T-cell (primary cell): ENCODE measurements at places on chromosomes 6 and 20.

- no peak for DNase-seq
These were observed 33.1 kb upstream of the LCA5 start for GRCh38 chr6:79570129-79571029.

- DNase-seq: no peak
These were observed 370.2 kb downstream of the UTRN start for GRCh38 chr6:144655376-144655775.

GRCh38 chr20:46435146-46435545 is 28.7 kb upstream of the ELMO2 start:
- no peak for DNase-seq

DNA sequence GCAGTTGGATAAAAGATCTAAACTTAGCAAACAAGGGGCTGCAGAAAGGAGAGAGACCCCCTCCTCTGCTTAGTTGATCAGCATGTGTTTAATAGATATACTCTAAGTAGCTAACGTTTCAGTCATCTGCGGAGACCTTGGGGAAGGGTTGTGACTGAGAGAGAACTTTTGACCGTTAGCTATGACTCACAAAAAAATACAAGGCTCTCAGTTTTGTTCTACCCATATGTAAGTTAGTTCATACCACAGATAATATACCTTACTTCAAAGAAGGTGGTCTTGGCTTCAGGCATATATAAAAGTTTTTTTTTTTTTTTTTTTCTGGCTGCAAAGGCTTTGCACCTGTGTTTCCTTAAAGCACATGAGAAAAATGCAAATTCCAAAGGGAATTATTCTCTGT is 258.9 kb downstream of the GJA1 start:
- DNase-seq: no peak

- peak; percentile 39 for DNase-seq
These were observed 7.8 kb downstream of the SYNGAP1 start for GRCh38 chr6:33427585-33428223.

GRCh38 chr6:106087548-106088325 is 1.6 kb downstream of the PRDM1 start:
- DNase-seq: no peak

DNA sequence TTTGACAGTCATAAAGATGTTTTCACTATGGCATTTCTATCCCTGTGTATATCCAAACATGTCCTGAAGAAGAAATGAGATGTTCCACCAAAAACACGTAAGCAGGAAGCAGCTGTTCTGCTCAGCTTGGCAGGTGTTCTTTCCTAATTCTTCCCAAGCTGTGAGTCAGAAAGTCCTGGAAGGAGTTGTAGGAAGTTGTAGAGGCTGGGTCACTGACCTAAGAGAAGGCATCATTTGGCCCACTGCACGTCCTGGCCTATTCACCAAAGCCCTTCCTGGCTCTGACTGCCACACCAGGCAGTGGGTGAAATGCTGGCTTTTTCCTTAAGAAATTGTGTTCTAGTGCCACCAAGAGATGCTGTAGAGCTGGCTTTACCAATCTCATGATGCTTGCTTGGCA is 40.3 kb downstream of the STX11 start:
- no peak for DNase-seq

- DNase-seq: peak; percentile 65
These were observed 2.7 kb upstream of the TUBB2A start for GRCh38 chr6:3159805-3160781.

DNA sequence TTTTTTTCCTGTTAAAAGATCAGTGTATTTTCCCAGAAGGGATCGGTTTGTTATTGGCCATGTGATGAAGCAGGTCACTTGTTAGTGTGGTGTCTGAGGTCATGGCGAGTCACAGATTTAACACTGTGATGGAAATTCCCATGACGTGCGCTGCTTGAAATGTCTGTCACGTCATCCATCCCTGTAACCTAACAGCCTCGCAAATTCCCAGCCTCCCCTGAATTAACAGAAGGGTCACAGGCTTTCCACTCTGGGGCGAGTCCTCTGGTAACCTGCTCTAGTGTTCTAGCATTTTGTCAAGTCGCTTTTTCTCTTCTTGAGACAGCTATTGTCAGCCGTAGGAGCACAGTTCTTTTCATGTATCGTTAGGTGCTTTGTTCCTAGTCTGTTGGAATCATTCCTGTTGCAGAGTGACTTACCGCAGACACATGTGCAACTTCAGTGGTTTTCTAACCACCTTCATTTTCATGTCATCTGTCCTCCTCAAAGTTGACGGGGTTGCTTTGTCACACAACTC is 137.2 kb downstream of the MAP3K4 start:
- no peak for DNase-seq

GRCh38 chr6:157281570-157281969 is 41.7 kb downstream of the TMEM242 start:
- DNase-seq: no peak

DNA sequence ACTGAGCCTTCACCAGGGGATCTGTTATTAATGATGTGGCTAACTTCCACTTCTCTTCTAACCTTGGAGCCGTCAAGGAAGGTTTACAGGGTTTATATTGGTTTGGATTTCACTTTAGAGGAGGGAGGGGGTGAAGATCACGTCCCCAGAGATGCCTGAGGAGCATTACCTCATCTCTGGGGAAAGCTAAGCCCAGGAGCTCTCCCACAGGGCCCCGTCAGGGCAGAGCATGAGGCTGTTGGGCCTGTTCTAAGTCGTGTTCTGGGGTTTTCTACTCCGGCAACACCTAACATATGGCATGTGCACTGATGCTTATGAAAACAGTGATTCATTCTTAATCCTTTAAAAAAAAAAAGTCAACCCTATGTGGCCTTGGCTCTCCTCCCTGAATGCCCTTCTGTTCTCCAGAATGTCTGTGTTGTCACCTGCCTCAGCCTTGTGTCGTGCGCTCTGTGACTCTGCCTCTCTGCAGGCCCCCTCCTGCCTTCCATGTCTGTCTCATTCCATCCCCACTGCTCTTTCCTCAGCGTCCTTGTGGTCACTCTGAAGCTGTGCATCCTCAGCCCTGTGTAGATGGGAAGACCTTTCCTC is 97.4 kb upstream of the JARID2 start:
- DNase-seq: no peak

GRCh38 chr20:3678198-3678597 is 3.6 kb downstream of the ADAM33 start:
- no peak for DNase-seq

- DNase-seq: no peak
These were observed 140.4 kb upstream of the TAB2 start for GRCh38 chr6:149176971-149177667.

DNA sequence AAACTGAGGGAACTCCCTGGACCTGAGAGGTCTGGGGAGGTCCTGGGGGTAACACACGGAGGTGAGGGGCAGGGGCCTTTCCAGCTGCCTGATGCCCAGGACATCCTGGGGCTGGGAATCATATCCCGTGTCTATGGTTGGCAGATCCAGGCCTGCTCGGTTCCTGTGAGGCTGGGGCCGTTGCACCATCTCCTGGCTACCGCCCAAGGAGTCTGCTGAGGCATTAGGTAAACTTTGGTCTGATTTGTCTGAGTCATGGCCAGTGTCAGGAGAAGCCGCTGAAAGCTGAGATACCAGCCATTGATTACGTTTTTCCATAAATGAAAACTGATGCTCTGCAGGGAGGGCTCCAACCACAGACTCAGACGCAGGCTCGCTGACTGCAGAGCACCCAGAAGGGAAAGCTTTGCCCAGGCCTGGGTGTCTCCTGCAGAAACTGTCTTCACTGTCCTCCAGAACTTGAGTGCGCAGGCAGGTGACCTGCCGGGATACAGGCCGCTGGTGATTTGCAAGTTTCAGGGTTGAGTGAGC is 14.2 kb downstream of the TRAF3IP2 start:
- DNase-seq: no peak

DNA sequence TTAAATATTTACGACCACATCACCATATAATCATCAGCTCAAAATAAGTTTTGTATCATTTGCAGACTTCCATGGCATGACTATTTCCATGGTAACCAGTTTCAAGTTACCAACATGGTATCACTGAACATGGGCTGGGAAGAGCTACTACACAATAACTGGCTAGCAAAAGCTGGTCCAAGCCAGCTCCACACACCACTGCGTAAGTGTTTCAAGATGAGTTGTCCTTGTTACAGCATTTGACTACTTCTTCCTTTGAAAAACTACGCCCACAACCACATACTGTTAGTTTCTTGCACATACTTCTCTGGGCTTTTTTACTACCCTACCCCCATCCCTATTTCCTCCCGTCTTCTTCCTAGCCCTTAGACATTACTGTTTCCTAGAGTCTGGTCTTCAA is 8.5 kb downstream of the CD164 start:
- no peak for DNase-seq

DNA sequence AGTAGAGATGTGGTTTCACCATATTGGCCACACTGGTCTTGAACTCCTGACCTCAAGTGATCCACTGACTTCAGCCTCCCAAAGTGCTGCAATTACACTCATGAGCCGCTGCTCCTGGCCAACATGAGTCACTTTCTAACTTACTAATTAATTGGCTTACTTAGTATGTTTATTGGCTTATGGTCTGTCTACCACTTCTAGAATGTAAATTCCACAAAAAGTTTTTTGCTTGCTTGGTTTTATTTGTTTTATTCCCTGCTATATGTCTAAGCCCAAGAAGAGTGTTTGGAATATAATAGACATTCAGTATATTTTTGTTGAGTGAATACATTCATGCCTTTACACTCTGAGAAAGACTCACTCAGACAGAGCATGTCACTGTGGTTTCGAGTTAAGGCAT is 86.0 kb downstream of the SAMD3 start:
- DNase-seq: no peak

GRCh38 chr6:6686748-6687601 is 98.5 kb downstream of the LY86 start:
- no peak for DNase-seq

- no peak for DNase-seq
These were observed 468.2 kb downstream of the MMUT start for GRCh38 chr6:48994811-48995210.

DNA sequence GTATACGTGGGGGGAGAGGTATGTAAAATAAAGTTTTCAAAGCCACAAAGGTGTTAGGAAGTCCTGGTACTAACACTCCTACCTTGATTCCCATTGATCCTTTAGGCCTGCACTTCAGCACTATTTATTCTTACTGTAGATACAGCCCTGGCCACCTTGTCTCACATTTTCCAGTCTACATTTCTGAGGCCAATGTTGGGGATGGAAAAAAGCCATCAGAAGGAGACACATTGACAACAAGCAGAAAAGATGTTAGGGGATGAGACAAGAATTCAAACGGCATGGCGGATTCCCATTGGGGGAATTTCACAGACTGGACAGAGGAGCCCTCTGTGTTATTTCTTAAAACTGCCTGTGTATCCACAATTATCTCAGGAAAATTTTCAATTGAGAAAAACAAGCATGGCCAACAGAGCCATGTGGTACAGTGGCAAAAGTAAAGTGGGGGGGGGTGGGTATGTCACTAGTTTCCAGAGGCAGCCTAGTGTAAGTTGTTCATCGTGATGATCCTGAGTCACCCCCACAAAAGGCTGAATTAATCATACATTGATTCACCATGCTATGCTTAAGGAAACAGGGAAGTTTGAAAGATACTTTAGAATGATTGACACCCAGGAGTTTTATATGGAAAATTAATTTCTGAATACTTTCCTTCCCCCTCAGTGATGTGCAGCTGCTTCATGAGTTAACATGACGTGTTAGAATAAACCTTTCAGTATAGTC is 40.5 kb downstream of the RREB1 start:
- DNase-seq: no peak

GRCh38 chr20:19110881-19111460 is 101.5 kb upstream of the SLC24A3 start:
- no peak for DNase-seq

- DNase-seq: no peak
These were observed 178.8 kb upstream of the PMEPA1 start for GRCh38 chr20:57888591-57888990.

DNA sequence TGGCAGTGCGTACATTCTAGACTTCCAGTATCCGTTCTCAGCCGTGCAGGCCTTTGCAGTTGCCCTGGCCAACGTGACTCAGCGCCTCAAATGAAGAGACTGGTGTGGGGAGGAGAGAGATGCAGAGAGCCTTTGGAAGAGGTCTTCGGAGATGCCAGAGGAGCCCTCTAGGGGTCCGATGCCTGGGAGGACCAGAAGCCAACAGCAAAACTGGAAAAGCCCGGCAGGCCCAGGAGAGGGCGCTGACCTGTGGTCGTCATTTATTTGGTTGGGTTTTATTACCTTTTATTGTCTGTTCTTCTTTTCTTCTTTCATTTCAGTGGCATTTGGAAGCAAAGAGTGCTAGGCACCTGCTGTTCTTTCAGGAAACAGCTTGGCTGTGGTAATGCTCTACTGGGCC is 53.3 kb upstream of the TMEM181 start:
- DNase-seq: no peak

GRCh38 chr6:154258064-154258757 is 98.4 kb downstream of the IPCEF1 start:
- no peak for DNase-seq

- no peak for DNase-seq
These were observed 100.6 kb downstream of the PRDM1 start for GRCh38 chr6:106186714-106187113.

- DNase-seq: no peak
These were observed 141.6 kb downstream of the MTHFD1L start for GRCh38 chr6:151007076-151007475.

- DNase-seq: peak; percentile 41
These were observed 127.2 kb upstream of the TAB2 start for GRCh38 chr6:149190224-149190831.

- DNase-seq: peak; percentile 10
These were observed 916 bp upstream of the SUN5 start for GRCh38 chr20:33005132-33005566.

DNA sequence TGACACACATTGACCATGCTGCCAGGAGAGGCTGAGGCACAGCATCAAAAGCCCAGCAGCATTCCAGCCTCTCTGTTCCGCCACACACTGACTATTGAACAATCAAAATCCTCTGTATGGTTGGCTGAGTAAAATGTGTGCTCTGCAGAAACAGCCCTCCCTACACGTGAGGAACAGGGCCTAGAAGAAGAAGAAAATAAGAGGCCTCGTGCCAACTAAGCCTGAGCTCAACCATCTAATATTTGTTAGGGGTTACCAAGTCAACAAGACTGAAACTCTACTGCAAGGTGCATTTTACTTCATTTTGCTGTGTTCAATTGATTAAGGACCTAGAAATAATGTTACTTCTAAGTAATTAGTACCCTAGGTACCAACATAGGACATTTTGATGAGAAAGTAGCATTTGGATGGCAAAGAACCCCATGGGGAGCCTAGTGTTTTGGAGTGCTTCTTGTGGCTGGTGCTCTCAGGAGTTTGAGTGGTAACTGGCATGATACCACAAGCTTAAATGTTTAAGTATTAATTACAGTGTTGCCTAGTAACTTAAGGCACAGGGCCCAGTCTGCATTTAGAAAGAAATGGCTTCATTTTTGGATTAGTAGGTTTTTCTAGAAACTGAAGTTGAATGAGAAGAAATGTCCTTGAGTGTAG is 146.6 kb upstream of the PLN start:
- no peak for DNase-seq

- DNase-seq: no peak
These were observed 214.6 kb upstream of the SNX9 start for GRCh38 chr6:157608221-157609075.

- DNase-seq: no peak
These were observed 176.9 kb downstream of the DTNBP1 start for GRCh38 chr6:15485936-15486335.
